ENCODE measurements at places on chromosomes 7 and 10. TPM values are rescaled to one million over a fixed set of nuclear protein-coding genes. Genes with fewer than 3 reads are reported as not detected.

The ASB4 gene
- not detected for total RNA-seq

The SPDYE1 gene
- not detected for total RNA-seq

The ASB10 gene
- total RNA-seq: not detected

The CYP3A4 gene
- total RNA-seq: not detected

The PTF1A gene
- not detected for total RNA-seq

The OPN4 gene
- not detected for total RNA-seq

The LAMB4 gene
- under 0.01 TPM for total RNA-seq

The NUPR2 gene
- not detected for total RNA-seq

The TMEM213 gene
- not detected for total RNA-seq

The FAM221A gene
- 2.8 TPM for total RNA-seq

All from smooth muscle cell of trachea (primary cell).